ENCODE measurements at places on chromosomes 1 and 21.
A peak's percentile ranks its signal among the peaks of the same experiment; 100 is the strongest.

DNA sequence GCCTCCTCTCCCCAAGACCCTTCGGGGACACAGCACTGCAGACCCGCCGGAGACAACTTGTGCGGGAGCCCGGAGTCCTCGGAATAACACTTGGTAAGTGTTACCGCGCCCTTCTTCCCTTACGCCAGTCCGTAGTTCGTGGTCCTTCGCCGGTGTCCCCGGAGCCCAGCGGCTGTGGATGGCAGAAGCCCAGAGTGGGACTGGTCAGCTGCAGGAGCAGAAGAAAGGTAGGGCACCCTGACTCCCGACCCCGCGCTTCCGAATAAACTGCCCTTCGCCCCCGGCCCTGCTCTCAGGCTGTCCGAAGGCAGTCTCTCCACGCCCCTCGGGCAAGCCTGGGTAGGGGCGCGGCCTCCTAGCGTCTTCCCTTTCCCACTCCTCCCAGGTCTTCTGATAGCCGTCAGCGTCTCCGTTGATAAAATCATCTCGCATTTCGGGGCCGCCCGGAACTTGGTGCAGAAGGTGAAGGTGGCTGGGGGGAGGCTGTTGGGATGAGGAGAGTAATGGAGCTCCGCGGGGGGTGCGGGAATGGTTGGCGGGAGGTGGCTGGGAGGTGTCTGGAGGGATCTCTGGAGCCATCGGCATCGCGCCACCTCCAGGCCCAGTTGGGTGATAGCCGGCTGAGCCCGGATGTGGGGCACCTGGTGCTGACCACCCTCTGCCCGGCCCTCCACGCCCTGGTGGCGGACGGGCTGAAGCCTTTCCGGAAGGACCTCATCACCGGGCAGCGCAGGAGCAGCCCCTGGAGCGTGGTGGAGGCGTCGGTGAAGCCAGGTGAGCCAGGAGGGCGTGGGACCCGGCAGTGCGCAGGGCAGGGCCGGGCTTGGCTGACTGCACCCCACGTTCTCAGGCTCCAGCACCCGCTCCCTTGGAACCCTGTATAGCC, 4.3 kb downstream of the RUSC1 start:
- DNase-seq = peak; percentile 66

GRCh38 chr1:167121375-167122120, 27.7 kb downstream of the STYXL2 start:
- peak; percentile 50 for DNase-seq

GRCh38 chr1:200410566-200410878, 686 bp upstream of the ZNF281 start:
- DNase-seq = peak; percentile 75

DNA sequence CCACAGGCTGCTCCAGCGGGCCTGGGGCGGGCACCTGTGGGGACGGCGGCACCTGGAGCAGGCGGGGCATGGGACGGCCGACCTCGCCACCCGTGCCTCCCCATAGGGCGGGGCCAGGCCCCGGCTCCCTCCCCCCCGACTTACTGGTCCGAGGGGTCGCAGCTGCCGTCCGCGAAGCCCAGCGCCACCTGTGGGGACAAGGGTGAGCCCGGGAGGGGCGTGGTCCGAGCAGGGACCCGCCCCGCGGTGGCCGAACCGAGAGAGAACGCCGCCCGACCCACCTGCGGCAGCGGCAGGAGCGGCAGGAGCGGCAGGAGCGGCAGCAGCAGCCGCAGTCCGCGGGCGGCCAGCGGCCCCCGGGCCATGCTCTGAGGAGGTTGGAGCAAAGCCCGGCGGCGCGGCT, at the start of gene TMEM52:
Gene TMEM52, minus strand, starts transcription at position 379 of the 403 bp plus-strand sequence. Its CDS starts 14 bp downstream, at position 365.
- DNase-seq = no peak

GRCh38 chr1:22426781-22427180, 24.9 kb upstream of the ZBTB40 start:
- DNase-seq = no peak

DNA sequence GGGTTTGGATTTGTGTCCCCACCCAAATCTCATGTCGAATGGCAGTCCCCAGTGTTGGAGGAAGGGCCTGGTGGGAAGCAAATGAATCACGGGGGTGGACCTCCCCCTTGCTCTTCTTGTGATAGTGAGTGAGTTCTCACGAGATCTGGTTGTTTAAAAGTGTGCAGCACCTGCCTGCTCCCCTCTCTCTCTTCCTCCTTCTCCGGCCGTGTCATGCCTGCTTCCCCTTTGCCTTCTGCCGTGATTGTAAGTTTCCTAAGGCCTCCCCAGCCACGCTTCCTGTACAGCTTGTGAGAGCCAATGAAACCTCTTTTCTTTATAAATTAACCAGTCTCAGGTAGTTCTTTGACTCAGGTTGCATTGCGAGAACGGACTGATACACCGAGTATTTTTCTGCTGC, 15.9 kb downstream of the CLDN14 start:
- DNase-seq = no peak

- DNase-seq = no peak
These were observed 92.0 kb downstream of the KIF1B start for GRCh38 chr1:10302416-10302815.

- DNase-seq = peak; percentile 58
These were observed 626 bp downstream of the CXADR start for GRCh38 chr21:17513214-17514123.

- peak; percentile 79 for DNase-seq
These were observed 200.3 kb upstream of the FOXD3 start for GRCh38 chr1:63122079-63122478.

- peak; percentile 46 for DNase-seq
These were observed 94.1 kb upstream of the VANGL1 start for GRCh38 chr1:115547696-115548095.

DNA sequence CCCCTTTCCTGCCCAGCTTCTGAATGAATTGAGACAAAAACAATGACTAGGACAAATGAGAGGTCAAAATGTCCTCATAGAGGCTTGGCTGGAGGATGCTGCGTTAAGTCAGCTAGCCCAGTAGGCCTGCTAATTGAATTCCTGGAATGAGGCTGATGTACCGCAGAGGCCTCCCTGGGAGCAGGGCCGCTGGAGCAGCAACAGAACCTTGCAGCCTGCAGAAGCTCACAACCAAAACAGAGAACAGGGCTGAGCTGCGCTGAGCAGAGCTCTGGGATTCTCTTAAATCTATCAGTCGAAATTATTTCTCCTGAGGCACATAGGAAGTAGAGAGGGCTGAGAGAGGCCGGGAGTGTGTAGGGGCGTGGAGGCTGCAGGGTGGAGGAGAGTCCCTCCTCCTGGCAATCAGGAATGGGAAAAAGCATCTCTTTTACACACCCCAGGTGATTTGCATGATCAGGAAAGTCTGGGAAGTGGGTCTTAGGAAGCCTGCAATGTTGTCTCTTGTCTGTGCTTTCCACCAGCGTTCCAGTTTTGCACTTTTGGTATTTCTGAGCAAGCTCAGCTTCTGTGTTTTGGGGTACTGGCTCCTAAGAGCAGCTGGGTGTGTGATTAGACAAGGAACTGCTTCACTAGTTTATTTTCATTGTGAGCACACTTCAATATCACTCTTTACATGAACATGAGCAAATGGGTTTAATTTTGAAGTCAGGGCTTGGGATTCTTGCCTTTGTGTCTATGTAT, 66.5 kb downstream of the RYR2 start:
- DNase-seq = no peak

DNA sequence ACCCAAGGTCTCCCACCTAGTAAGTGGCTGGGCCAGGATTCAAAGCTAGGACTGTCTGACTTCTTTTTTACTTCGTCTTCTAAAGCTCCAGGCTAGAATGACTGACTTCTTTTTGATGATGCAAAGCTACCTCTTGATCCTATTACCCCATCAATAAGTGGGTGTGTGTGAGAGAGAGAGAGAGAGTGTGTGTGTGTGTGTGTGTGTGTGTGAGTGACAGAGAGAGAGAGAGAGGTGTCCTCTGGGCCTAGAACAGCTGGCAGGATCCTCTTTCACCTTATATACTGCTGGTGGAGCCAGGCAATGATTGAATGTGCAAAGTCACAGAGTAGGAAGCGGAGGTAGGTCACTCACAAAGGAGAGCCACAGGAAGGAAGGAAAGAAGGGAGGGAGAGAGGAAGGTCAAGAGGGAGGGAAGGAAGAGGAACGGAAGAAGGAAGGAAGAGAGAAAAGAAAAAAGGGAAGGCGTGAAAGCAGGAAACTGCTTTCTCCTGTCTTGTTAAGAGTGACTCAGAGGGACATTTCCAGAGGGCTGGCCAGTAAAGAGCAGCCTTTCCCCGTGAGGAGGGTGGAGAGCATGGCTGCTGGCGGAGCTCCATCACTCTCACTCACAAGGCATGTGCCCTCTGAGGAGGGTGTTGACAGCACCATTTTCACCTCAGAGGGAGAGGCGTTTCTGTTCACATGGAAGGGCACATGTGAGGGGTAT, 68.9 kb downstream of the CDC7 start:
- DNase-seq = no peak
